Endothelial cell of umbilical vein (primary cell): ENCODE measurements at places on chromosomes 1 and 21.

DNA sequence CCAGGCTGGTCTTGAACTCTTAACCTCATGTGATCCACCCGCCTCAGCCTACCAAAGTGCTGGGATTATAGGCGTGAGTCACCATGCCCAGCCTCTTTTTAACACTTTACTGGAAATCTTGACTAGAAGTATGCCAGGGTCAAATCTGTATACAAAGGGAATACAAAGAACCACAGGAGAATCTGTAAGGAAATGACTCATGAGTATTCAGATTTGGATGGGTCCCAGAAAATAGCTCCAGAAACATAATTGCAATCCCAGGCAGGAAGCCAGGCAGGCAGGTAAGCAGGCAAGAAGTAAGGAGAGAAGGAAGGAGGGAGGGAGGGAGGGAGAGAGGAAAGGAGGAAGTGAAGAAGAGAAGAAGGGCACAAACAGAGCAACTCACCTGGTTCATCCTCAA is 22.8 kb upstream of the TIAM1 start:
- no peak for DNase-seq

DNA sequence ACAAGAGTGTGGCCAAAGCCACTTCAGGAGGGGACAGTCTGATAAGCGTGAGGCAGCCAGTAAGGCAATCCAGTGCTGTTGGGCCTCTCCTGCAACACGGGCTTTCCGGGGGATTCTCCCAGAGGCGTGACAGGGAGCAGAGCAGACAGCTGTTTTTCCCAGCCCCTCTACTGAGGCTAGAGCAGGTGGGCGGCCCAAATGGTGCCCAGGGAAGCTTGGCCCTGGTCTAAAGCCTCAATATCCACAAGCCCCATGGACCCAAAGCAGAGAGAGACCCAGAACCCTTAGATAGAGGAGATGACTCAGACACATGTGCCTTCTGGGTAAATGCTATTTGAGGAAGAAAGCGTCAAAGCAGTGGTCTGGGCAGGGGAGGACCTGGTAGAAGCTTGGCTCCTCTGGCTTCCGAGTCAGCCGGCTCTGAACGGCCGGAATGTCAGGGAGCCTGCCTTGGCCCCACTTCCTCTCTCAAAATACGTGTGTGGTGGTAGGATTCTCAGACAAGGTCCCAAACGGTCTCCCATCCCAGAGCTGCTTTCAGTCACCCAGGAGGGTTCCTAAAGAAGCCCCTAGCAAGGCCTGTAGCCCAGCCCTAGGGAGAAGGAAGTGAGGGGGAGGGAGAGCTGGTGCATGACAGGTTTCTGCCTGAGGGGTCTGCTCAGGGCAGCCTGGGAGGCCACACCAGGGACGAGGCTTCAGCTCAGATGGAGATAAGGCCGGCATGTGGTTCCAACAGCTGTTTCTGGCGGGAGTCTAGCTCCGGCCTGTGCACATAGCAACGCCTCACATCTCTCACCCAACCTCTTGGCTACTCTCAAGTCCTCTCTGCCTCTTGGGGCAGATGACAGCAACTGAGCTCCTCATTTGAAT is 28.8 kb downstream of the PIK3C2B start:
- peak; percentile 44 for DNase-seq

DNA sequence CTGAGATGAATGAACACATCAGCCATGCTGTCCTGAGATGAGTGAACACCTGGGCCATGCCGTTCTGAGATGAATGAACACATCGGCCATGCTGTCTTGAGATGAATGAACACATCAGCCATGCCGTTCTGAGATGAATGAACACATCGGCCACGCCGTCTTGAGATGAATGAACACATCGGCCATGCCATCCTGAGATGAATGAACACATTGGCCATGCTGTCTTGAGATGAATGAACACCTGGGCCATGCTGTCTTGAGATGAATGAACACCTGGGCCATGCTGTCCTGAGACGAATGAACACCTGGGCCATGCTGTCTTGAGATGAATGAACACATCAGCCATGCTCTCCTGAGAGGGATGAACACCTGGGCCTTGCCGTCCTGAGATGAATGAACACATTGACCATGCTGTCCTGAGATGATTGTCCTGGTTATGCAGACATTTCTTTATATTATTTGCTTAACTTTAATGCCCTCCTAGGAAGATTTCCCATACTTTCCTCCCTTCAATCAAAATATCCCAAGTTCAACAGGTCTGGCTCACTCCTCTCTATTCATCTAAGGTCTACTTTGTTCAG is 48.6 kb upstream of the COL6A1 start:
- DNase-seq: no peak

DNA sequence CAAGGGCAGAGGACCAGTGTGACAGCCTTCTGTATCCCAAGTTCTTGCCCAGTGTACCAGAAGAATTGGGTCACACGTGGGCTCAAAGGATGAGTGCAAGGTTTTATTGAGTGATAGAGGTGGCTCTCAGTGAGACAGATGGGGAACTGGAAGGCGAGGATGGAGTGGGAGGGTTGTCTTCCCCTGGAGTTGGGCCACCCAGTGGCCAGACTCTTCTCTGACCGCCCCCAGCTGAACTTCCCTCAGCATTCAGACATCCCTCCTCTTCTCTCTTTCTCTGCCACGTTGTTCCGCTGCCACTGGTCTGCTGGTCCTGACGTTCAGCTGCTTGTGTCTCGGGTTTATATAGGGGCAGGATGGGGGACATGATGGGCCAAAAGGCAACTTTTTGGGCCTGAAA is 150.1 kb upstream of the IVNS1ABP start:
- no peak for DNase-seq

DNA sequence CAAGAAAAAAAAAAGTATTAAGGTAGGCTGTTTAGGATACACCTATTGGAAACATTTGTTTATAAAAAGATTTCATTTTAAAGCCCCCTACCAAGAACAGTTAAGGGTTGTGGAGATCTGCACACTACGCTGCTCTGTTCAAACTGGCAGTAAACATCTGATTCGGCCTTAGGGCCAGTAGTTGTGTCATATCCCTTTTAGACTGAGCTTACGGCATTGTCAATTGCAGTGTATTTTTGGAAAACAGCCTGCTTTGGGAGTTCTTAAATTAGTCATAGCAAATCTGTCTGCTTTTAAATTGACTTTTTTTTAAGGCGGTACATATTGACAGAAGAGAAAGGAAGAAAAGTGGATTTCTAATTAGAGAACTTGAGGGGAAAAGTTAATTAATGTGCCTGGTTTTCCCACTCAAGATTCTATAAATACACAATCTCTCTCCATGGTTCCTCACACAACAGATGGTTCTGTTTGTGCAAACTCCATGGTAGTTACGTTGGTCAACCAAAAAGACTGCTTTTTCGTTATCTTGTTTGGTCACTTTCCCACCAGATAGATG is 1.7 kb upstream of the ELK4 start:
- peak; percentile 86 for DNase-seq
